ENCODE measurements at places on chromosomes 5 and 9.

- DNase-seq: no peak
Measured at GRCh38 chr5:177612215-177612673, 12.3 kb downstream of the B4GALT7 start.

GRCh38 chr9:31807574-31808256 is 576.7 kb upstream of the ACO1 start:
- DNase-seq: no peak

- no peak for DNase-seq
Measured at GRCh38 chr5:26791021-26791420, 247.4 kb downstream of the CDH9 start.

GRCh38 chr9:15311607-15312006 is 4.6 kb upstream of the TTC39B start:
- DNase-seq: no peak

GRCh38 chr9:136170006-136170901 is 34.7 kb downstream of the LHX3 start:
- no peak for DNase-seq

GRCh38 chr5:88606626-88607025 is 276.4 kb downstream of the MEF2C start:
- no peak for DNase-seq

DNA sequence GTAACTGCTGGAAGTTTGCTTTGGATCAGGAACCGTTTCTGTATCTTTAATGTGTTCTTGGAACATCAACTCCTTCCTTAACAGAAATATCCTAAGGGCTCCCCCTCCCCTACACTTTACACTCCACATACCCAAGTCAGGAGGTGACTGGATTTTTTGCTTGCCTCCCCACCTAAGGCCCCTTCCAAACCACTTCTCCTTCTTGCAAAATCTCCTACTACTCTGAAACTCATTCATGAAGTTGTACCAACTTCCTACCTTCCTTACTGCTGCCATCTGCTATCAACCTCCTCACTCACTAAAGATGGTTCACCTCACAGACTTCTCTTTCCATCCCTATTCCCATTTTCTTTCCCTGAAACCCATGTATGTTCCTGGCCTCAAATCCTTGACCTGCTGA is 16.1 kb downstream of the TXN start:
- no peak for DNase-seq

- no peak for DNase-seq
Measured at GRCh38 chr9:125990186-125990792, 243.1 kb downstream of the PBX3 start.

DNA sequence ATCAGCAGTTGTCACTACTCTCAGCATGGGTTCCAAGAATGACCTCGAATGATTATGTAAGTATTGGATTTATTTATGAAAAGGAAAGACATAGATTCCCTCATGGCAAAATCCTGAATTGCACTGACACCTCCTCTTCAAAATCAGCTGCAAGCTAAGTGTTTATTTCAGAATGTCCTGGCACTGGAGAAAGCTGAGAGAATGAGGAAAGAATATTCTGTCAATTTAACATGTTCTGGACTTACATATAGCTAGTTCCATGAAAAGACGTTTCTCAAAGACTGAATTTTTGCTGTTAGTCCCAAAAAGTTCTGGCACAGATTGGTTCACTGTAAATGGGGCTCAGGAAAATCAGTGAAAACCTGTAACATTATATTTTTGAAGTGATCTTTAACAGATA is 120.3 kb downstream of the NREP start:
- no peak for DNase-seq

GRCh38 chr5:170821257-170821800 is 37.8 kb downstream of the GABRP start:
- DNase-seq: no peak

- no peak for DNase-seq
Measured at GRCh38 chr9:14347406-14348122, 33.6 kb upstream of the NFIB start.

DNA sequence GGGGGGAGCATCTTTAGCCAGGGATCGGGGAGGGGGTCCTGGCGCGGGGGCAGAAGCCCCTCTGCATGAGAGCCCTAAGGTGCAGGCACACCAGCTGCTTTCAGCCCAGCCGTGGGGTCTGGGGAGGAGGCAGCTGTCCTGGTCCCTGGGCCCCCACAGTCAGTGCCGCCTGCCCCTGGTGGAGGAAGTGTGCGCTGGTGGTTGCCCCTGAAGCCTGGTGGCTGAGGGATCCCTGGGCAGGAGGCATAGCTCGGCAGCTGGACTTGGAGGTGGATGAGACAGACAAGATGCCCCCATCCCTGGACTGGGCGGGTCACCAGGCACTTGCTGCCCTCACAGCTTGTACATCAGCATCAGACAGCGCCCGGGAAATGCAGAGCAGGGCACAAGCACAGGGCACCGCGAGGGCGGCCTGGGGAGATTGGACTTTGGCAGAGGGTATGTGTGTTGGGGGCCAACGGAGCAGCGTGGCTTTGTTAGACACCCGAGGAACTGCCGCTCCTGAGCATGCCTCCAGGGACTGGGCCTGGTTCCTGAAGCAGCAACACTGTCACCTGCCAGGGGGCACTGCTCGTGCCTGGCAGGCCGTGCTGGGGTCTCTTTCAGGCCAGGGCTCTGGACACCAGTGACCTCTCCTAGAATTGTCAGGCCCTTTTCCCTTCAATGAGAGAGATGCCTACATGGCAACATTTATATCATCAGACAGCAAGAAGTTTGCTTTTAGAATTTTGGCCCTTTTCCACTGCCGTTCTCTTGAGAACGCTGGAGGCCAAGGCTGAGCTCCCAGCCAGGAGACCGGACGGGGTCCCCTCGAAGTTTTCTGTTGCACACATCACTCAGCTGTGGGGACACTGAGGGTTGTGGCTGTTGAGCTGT is 41.9 kb upstream of the CTSL start:
- no peak for DNase-seq

- DNase-seq: no peak
Measured at GRCh38 chr9:92476962-92477361, 5.3 kb downstream of the ASPN start.

DNA sequence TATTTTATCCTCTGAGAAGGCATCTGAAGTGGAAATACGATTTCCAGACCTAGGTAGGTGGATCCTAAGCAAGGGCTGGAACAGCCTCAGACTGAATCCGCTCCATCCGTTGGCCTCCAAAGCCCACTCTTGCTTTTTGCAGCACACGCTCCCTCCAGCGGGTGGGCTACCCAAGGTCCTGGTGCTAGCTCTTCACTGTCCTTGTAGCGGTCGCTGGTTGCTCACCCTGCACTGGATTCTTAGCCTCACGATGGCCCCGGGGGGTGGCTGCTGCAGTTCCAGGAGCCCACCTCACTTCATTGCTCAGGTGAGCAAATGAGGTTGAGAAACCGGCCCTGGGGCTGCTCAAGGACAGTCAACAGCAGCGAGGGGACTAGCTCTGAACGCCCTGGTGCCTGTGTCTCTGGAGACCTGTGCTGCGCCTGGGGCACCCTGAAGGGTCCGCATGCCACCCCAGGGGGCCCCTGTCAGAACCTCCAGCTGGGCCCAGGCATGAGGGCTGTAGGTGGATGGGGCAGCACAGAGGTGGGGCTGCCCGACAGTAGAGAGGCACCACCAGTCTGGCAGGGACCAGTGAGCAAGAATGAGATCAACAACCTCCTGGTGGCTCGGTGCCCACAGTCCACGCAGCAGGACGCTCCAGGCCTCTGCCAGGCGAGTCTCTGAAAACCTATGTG is 4.3 kb downstream of the MGAT4B start:
- peak; percentile 27 for DNase-seq

DNA sequence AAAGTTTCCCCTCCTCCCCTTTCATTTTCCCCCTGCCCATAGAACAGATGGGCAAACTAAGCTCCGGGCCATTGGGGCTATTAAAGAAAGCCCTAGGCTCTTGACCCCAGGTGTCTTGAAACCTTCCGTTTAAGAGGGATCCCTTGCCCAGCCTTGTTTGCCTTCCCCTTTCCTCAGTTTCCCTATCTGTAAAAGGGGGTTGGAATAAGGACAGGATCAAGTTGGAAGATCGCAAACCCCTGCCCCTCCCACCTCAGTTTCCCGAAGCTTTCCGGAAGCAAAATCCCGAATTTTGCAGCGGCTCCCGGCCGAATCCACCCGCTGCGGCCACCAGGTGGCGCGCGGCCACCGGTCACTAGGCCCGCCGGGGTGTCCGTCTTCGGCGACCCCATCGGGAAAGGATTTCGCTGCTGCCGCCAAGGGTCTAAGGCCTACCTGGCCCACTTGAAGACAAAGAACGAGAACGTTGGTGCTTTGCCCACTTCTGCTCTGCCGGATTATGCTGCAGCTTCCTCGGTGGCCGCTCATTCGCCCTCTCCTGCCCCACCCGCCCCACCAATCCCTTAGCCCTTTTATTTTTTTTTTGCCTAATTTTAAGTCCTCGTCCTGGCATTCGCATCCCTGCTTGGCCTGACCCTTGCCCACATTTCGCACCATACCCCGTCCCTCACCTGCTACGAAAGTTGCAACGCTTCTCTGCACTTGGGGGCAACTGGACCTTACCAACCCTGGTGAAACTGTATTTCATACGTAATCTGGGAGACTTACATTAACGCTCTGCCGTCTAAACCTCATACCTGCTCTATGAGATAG is 962 bp upstream of the NR6A1 start:
- peak; percentile 16 for DNase-seq

GRCh38 chr5:1911773-1912235 is 29.1 kb upstream of the IRX4 start:
- DNase-seq: no peak

Data from cerebellar nuclear complex (tissue), 1 donor.